Ecto neural progenitor cell (in vitro differentiated cells): ENCODE measurements at places on chromosomes 2 and 18.

DNA sequence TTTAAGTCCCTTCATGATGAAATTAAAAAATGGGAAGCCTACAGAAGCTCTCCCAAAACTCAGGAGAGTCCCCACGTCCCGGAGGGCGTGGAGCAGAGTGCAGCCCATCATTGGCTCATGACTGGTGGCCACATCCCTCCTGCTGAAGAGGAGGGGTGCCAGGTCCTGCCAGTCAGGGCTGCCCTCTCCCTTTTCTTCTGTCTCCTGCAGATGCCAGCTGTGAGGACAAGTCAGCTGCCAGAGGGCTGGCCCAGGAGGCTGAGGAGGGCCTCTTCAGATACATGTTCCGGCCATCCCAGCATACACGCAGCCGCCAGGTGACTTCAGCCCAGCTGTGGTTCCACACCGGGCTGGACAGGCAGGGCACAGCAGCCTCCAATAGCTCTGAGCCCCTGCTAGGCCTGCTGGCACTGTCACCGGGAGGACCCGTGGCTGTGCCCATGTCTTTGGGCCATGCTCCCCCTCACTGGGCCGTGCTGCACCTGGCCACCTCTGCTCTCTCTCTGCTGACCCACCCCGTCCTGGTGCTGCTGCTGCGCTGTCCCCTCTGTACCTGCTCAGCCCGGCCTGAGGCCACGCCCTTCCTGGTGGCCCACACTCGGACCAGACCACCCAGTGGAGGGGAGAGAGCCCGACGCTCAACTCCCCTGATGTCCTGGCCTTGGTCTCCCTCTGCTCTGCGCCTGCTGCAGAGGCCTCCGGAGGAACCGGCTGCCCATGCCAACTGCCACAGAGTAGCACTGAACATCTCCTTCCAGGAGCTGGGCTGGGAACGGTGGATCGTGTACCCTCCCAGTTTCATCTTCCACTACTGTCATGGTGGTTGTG is 2.6 kb downstream of the INHA start:
- DNase-seq, result peak; percentile 44

DNA sequence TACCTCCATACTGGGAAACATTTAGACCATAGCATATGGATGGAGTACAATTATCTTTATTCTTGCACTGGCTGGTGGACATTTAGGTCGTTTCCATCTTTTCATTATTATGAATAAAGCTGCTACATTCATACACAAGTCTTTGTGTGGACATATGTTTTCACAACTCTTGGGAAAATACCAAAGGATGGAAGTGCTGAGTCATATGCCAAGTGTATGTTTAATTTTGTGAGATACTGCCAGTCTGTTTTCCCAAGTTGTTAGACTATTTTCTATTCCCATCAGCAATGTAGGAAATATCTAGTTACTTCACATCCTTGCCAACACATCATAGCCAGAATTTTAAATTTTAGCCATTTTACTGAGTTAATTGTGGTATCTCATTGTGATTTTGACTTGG is 91.5 kb downstream of the GALNT13 start:
- DNase-seq, result no peak

- DNase-seq, result no peak
Measured at GRCh38 chr2:68487773-68488355, 20.5 kb downstream of the APLF start.

GRCh38 chr2:217802876-217803652 is 199.7 kb downstream of the TNS1 start:
- no peak for DNase-seq

GRCh38 chr2:157255746-157256145 is 1.8 kb upstream of the GALNT5 start:
- no peak for DNase-seq

DNA sequence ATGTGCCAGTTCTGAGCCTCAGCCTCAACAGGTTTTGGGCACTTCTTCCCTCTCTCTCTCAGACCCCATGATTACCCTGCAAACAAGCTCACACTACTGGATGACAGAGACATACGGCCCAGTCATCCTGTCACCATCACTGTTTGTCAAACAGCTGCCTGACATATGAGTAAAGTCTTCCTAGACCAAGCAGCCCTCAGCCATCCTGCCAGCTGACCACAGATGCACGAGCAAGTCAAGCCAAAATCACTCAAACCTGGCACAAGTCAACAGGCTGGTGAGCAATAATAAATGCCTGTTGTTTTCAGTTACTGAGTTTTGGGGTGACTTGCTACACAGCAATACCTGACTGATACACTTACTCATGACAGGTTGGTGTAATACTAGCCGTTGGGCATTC is 75.5 kb upstream of the KLF7 start:
- no peak for DNase-seq

DNA sequence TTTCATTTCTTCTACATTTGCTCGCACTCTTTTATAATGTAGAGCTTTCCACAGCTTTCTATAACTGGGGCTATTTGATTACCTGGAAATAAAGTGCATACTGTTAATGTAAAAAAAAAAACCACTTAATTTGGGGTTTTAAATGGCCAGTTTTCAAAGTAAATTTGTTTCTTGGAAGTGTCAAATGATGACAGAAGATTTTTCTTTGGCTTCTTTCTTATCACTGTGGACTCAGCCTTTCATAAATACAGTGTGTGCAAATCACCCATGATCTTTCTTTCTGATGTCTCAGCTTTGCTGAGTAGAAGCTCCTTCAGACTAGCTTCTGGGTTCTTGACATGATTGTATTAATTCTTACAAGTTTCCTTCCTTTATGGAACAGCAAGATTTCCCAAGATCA is 525.6 kb downstream of the PARD3B start:
- no peak for DNase-seq

GRCh38 chr2:48914477-48915089 is 159.1 kb upstream of the LHCGR start:
- no peak for DNase-seq

- no peak for DNase-seq
Measured at GRCh38 chr2:84940831-84941412, 30.0 kb upstream of the KCMF1 start.

DNA sequence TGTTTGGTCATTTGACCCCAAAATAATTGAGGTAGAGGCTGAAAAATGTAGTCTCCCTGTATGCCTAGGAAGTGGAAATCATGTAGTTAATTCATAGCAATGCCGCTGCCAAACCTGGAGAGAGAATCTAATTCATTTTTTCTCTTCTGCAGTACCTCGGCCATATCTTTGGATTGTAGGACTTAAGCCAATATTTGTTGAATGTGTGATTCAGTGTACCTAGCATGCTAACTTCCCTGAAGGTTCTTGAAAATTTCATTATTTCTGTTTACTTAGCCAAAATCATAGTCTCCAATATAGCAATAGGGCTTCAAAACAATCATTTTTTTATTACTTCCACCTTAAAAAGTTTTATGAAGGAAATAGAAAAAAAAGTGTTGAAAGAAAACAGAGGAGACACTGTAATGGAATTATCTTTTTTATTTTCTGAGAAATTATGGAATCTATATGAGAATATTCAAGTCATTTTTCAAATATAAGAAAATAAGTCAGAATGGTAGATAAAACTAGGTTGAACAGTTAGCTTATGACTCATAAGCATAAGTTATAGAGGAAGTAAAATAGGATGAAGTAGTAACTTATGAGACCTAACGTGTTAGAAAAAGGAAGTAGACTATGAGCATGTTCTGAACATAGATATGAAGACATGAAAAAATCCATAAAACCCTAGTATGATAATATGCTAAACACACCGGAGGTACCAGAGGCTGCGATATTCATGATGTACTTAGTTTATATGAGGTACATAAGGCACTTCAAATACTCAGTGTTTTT is 35.2 kb upstream of the CDH19 start:
- no peak for DNase-seq

DNA sequence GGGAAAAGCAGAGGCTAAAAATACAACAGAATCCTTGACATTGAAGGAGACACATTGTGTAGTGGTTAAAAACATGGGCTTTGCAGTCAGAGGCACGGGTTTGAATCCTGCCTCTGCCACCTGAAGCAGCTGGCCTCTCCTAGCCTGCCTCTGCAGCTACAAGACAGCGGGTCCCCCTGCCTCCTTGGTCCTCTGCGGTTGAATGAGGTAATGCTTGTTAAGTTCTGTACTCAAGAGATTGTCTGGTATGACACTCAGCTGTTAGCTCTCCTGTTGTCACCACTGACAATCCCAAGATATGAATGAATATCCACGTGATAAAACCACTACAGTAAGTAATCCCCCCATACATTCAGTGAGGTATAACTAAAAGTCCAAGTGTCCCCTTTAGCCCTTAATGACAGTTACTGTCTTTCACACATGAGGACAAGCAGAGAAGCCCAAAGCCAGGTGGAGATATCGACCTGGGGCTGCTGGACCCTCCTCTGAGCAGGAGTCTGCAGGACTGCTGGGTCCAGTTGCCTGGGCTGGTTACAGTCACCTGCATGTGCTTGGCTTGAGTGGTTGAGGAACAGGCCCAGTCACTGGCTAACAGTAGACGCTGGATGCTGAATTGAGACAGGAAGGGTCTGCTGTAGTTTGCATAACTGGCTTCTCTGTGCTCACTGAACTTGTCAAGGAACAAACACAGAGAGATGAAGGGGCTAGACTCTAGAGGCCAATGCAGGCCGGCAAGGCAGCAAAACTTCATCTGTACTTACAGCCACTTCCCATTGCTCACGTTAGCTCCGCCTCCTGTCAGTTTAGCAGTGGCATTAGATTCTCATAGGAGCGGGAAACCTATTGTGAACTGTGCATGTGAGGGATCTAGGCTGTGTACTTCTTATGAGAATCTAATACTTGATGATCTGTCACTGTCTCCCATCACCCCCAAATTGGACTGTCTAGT is 85.5 kb downstream of the TGFA start:
- no peak for DNase-seq

DNA sequence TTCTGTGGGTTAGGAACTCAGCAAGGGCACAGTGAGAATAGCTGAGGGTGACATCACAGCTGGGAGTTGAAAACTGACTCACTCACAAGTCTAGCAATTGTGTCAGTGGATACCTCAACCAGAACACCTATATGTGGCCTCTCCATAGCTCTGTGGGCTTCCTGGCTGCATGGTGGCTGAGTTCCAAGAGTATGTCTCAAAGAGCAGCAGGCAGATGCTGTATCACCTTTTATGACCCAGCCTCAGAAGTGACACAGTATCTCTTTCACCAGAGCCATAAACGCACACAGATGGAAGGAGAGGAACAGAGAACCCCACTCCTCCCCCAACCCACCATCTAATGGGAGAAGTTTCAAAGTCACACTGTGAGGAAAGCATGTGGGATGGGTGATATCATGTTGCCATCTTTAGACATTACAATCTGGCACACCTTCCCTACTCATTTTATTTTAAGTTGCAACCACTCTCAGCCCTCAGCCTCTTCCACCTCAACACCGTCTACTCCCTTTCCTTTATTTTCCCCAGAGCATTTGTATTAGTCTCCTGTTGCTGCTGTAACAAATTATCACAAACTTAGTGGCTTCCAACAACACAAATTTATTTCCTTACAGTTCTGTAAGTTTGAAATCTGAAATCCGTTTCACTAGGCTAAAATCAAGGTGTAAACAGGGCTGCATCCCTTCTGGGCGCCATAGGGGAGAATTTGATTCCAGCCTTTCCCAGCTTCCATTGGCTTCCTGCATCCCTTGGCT is 134.6 kb upstream of the SPATS2L start:
- no peak for DNase-seq

GRCh38 chr2:215356948-215357461 is 45.1 kb downstream of the ATIC start:
- DNase-seq, result no peak

DNA sequence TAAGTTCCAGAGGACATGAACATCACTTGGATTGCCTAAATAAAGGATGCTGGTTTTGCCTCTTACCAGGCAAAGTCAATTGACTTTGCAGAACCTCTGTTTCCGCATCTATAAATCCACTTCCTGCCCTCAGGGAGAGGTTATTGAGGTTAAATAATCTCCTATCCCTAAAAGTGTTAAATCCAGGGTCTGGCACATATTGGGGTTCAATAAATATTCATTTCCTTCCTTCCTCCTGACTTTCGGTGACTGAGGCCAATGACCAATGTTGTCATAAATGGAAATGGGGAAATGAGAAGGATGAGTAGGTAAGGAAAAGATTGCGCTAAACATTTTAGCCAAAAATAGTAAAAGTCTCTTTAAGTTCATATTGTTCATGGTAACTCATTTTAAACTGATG is 16.0 kb downstream of the BCL2 start:
- DNase-seq, result no peak

- DNase-seq, result no peak
Measured at GRCh38 chr2:168613551-168613950, 157.5 kb downstream of the CERS6 start.

GRCh38 chr2:48107326-48107925 is 201.1 kb upstream of the FBXO11 start:
- no peak for DNase-seq

DNA sequence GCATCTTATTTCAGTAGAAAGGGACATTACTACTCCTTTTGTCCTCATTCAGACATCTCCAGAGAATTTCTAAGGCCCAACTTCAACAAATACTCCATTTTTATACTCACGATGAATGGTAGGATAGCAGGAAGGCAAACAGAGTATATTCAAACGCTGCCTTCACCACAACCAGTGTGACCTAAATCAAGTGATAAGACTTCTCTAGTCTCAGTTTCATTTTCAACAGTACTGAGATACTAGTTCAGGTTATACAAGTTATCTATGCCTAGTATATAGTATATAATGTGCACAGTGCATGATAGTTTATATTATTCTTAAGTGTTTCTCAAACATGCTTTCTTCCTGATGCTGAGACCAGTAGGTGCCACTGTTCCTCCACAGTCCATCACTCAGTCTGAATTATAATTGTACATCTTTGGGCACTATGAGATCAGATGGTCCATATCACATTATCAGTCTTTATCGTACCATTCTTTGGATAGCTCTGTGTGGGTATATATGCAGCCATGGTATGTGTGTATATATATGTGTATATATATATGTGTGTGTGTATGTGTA is 66.3 kb upstream of the RPE start:
- DNase-seq, result no peak

- no peak for DNase-seq
Measured at GRCh38 chr18:22272242-22272641, 102.9 kb downstream of the GATA6 start.

GRCh38 chr18:53556450-53556849 is 668.0 kb downstream of the MBD2 start:
- no peak for DNase-seq

DNA sequence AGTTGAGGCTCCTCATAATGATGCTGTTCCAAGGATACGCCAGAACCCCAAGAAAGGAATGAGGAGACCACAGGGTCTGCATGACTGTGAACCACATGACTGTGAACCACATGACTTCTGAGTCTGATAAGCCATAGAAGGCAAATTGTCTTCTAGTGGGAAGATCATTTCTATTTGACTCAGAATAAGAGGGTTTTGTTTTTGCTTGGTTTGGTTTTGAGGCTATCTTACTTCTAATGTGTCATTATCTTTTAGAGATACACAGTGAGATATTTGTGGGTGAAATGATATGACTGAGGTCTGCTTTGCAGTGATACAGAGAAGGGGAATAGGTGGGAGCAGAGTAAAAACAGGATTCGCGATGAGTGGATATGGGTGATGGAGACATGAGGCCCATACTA is 28.9 kb upstream of the BCL2L11 start:
- no peak for DNase-seq

DNA sequence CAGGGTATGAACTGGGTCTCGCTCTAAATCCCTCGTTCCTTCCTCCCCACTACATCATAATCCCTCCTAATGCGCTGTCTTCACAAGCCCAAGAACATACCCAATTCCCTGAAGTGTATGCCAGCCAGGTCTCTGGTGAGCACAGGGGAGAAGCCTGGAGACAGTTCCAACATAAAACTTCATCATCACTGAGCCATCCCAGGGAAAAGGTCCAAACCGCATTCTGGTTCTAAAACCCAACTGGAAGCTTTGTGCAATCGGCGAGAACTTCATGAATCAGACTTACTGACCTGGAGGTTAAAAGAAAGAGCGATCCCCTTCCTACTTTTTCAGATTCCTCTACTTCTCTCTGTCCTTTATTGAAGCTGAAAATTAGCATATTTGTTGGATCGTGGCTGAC is 132.7 kb downstream of the ALPK2 start:
- no peak for DNase-seq
